ENCODE measurements at places on chromosomes 3 and 15.

- DNase-seq, result no peak
Observed at GRCh38 chr15:80953953-80954778, 35.5 kb downstream of the MESD start.

- DNase-seq, result peak; percentile 44
Observed at GRCh38 chr3:11367143-11367693, 95.0 kb downstream of the ATG7 start.

GRCh38 chr15:70420086-70420947, 322.6 kb upstream of the TLE3 start:
- DNase-seq, result no peak

DNA sequence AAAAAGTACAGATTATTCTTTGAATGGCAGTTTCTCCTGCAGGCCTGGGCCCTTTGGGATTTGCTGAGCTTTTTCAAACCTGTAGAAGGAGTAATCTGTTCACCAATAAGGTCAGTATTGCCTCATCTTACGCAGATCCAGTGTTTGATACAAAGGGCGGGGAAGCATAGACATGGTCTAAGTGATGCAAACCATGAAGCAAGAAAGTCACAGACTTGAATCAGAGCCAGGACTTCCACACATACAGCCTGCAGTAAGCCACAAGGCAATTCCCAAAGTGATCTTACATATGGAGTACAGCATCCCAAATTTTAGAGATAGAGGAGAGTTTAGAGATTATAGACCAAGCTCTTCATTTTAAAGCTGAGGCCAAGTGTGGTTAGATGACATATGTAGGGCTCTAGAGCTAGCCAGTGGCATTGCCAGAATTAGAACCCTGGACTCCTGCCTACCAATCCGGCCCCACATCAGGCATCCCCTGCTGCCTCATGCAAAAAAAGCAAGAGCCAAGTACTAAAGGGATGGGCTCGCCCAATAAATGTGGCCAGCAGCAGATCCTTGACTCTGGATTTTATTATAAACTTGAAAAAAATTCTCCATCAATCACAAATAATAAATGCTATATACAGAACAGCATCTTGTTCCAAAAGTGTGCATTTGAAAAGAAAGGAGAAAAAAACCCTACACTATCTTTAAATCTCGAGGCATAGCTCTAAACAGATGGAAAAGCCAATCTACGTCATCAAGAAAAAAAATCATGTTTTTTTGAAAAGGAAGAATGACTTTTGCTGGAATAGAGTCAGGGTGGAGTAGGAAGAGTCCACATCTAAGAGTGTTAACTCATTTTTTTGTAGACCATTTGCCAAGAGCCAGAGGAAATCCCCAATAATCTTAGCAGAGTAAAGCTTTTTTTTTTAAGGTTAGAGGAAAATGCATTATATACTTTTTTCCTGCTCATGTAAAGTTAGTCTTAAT, 24.0 kb downstream of the ABI3BP start:
- DNase-seq, result no peak

DNA sequence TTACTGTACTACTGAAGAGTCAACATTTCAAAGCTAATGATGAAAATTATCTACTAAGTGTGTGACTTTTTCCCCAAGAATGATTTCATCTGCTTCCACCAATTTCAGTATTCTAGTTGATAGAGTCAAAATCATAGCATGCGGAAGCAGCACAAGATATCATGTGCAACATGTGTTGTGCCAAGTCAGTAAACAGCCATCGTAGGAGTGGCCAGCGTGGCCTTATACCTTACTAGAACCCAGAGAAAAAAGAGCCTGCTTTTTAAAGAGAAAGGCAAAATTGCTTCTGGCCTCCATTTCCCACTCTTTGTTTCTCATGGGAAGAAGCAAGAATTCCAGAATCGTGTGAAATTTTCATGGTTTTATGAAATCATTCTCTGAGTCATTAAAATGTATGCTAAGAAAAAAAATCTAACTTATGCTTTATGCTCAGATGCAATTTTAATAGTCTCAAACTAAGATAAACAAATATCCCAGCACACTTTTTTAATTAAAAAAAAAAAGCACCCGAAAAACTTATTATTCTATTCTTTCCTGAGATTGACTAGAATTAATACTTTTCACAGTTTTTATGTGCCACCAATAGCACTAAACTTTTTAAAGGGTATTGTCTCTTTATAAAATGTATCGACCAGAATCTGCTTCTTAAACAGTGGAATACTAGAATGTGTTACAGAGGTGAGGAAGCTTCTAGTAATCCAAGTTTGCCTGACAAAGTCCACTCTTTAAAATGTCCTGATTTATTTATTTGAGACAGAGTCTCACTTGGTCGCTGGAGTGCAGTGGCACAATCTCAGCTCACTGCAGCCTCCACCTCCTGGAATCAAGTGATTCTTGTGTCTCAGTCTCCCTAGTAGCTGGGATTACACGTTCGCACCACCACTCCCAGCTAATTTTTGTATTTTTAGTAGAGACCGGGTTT, 87.3 kb downstream of the MBNL1 start:
- DNase-seq, result no peak

GRCh38 chr15:70199540-70200410, 102.1 kb upstream of the TLE3 start:
- DNase-seq, result no peak

- no peak for DNase-seq
Observed at GRCh38 chr3:34131091-34131490, 332.7 kb downstream of the PDCD6IP start.

GRCh38 chr3:113255854-113256615, 44.7 kb downstream of the BOC start:
- DNase-seq, result no peak

- no peak for DNase-seq
Observed at GRCh38 chr3:47443611-47443995, 32.1 kb downstream of the SCAP start.

- DNase-seq, result no peak
Observed at GRCh38 chr3:185986198-185986777, 48.5 kb upstream of the TRA2B start.

- no peak for DNase-seq
Observed at GRCh38 chr3:182618085-182618732, 175.1 kb upstream of the ATP11B start.

- DNase-seq, result no peak
Observed at GRCh38 chr3:105869861-105870755, 1.3 kb upstream of the CBLB start.

- DNase-seq, result no peak
Observed at GRCh38 chr15:51658664-51659063, 22.6 kb upstream of the SCG3 start.

DNA sequence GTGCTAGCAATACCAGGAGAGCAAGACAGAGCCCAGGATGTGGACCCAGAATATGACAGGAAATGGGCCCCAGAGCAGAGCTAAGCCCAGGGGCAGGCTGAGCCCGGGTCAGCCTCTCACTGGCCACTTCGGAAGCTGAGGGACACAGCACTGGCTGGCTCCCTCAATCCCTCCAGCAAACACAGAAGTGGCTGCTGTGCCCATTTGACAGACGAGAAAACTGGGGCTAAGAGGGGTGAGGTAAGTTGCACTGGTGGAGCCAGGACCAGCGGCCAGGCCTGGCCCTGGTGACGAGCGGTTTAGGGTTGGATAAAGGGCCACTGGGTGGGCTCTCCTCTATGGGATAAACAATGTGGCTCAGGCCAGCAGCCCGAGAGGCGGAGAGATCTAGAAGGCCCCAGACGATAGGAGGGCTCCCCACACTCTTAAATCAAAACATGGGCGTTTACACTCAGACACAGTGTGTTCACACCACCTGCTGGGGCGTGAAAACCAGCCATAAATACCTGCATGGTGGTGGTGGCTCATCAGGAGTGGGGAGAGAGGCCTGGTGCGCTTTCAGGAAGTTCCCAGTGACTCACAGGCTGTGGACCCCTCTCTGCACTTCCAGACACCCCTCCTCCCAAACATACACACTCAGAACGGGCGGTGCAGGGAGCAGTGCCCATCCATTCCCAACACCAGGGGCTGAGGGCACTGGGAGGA, 12.0 kb upstream of the LINGO1 start:
- DNase-seq, result no peak

DNA sequence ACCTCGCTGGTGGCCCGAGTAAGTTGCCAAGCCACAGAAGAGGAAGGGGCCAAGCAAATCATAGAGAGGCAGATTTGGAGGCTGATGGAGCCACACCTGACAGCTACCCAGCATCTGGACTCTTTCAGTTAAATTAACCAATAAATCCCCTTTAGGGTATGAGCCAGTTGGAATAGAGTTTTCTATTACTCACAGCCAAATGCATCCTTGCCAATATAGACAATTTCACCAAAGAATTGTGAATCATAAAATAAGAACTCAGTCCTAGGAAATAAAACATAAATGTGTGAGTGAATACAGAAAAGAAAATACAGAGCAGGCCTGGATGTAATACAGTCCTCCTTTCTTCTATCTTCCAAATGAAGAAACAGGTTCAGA, 161.6 kb upstream of the ANKRD28 start:
- DNase-seq, result no peak

DNA sequence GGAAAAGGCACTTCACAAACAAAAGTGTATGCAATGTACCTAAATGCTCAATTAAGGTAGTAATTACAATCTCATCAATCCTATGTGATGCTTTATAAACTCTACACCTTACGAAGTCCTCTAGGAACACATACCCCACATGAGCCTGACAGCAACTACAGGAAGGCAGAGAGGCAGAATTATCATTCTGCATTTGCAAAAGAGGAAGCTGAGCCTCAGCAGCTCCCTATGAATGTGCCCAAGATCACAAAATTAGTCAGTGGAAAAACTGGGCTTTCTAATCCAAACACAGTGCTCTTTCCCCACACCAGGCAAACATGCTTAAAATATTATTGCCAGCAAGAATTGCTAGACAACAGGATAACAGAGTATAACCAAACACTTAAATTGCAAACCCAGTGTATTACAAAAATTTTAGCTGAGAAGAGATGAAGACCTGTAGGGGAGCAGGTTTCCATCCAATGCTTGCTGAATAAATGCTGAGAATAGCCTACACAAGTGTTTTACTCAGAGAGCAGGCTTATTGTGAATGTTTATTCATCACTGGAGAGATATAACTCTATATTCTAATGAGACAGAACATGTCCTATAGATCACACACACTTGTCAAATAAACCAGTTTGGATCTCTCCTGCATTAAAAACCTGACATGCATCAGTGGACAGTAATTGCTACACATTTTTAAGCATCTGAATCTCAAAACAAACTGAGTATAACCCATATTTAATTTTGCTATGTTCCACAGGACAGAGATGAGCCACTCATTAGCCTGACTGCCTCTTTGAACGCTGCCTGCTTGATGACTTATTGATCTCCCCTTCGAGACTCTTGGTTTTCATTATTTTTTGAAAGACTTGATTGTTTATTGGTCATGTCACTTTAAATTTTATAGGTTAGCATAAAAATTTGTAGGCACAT, 62.2 kb downstream of the PLCH1 start:
- DNase-seq, result no peak

DNA sequence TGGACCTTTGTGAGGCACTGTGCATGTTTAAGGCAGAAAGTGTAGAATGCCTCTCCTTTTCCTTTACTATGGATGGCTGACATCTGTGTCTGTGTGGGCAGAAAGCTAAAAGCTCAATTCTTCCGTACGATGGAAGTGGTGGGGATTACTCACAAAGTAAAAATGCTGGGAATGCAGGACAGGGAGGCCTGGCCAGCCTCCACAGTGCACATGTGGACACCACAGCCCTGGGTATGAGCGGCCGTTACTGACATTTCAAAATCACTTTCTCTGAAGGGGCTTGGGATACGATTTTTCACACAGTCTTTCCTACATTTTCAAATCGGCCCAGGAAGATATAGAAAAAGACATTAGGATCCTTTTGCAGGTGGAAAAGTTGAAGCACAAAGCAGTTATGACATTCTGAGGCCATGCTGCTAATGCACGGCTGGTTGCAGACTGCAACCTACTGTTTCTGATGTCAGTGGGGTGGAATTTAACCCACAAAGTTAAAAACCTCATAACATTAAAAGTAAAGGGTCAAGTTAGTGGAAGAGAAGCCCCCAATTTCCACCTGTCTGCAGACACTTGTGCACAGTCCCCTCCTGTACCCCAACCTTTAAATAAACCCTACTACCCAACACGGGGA, 27.9 kb downstream of the EHD4 start:
- DNase-seq, result peak; percentile 82

- DNase-seq, result no peak
Observed at GRCh38 chr3:55937301-55937700, 450.2 kb upstream of the WNT5A start.
